ENCODE measurements at places on chromosomes 6 and 20.

- no peak for DNase-seq
These were observed 553.7 kb downstream of the CD109 start for GRCh38 chr6:74249658-74250057.

DNA sequence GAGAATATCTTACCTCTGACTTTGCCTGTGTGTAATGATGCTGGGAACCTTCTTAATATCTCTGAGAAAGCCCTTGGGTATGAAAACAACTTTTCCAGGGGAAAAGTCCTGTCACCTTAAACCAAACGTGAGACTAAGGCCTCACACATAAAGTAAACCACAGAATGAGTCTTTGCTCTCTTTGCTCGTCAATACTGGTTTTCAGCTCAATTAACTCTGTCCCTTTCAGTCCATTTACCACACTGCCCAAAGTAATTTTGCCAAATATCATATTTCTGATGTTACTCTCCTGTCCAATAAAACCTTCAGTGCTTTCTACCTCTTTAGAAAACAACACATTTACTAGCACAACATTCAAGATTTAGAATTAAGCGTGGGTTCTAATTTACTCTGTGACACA is 100.5 kb upstream of the HMGCLL1 start:
- DNase-seq: no peak

DNA sequence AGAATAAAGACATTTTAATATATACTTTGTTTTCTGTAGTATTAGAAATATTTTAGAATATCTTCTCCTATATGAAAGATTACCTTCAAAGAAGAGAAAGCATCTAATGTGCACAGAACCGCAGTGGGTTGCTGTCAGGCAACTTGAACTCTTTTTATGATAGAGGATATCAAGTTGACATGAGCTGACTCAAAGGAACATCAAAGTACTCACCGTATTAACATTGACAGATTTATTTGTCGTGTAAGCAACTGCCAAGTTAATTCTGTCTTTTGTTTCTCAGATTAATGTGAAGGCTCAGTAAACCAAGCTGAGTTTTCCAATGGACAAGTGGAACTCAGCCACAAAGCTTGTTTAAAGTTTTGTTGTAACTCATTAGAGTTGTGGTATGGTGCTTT is 2.2 kb upstream of the GINM1 start:
- no peak for DNase-seq

DNA sequence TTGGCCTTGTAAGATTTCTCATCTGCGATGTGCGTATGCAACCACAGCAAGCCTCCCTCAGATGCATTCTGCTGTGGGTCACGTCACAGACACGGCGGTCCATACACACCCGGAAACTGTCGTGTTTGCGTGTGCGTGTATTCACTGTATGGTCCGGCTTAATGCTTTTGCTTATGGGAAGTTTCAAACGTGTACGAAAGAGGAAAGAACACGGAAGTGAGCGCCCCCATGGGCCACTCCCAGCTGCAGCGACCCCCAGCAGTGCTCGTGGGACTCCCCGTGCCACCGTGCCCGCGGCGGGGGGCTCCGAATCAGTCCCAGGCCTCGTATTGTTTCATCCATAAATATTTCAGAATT is 10.2 kb downstream of the DLL1 start:
- no peak for DNase-seq

DNA sequence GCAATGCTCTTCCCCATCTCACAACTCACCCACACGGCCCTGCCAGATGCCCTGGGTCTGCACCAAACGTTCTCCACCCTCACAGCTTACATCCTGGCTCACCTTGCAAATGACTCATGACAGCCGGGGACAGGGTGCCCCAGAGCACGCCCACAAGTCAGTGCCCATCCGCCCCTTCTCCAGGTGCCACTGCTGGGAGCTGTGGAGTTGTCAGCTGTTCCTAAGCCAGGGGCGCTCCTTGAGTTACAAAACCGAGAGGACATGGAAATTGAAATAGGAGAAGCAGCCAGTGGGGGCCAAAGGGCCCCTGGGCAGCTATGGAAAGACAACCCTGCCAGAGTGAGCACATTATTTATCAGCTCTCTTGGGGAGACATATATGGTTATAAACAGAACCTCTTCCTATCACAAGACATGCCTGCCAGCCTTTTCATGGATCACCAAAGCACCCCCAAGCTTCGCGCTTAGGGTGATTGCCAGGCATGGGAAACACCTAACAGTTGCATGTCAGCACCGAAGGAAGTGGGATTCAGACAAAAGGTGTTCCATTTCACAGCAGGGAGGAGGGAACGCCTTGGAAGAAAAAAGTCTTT is 236.8 kb downstream of the LY86 start:
- DNase-seq: no peak

DNA sequence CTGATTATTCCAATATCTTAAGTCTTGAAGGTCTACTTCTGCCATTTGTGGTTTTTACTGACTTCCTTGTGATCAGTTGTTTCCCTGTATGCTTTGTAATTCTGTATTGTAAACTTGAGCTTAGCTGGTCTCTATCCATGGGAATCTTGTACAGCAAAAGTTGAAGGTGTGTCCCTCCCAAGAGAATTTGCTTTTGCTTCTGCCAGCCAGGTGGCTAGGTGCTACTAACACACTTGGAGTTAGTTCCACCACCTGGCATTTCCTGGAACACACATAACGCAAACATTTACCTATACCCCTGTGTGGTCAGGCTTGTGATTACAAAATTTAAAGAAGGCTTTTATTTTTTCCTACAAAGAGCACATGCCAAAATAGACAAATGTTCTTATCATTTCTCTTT is 141.2 kb downstream of the GRM4 start:
- no peak for DNase-seq

DNA sequence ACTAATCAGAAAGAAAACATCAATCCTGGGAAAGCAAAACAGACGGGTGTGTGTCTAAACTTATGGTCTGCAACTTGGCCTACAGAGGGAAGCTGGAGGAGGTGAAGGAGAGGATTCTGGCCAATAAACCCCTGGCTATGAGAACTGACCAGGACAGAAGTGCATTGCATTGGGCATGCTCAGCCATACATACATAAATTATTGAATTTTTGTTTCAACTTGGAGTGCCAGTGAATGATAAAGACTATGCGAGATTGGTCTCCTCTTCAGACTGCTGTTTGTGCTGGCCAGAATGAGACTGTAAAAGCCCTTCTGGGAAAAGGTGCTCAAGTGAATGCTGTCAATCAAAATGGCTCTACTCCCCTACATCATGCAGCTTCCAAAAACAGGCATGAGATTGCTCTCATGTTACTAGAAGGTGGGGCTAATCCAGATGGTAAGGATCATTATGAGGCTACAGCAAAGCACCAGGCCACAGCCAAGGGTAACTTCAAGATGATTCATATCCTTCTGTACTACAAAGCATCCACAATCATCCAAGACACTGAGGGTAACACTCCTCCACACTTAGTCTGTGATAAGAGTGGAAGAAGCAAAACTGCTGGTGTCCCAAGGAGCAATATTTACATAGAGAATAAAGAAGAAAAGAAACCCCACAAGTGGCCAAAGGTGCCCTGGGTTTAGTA is 17.4 kb downstream of the ADNP start:
- DNase-seq: no peak

- peak; percentile 95 for DNase-seq
These were observed 2.2 kb downstream of the PPP1R10 start for GRCh38 chr6:30614843-30615218.

DNA sequence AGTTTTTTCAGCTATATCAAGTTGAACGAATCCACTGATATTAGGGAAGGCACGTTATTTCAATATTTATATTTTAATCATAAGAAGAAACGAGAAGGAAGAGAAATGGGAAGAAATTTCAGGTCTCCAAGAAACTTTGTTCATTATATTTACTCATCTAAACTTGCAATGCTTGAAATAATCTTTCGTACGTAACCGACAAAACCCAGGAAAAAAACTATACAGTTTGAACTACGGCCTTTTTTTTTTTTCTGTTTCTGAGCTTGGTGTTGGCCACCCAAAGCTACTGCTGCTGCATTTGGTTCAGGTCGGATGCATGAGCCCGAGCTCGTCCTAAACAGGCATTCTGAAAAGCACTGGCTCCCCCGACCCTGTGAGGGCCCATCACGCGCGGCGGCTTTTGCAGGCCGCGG is 548 bp downstream of the PERP start:
- DNase-seq: no peak

DNA sequence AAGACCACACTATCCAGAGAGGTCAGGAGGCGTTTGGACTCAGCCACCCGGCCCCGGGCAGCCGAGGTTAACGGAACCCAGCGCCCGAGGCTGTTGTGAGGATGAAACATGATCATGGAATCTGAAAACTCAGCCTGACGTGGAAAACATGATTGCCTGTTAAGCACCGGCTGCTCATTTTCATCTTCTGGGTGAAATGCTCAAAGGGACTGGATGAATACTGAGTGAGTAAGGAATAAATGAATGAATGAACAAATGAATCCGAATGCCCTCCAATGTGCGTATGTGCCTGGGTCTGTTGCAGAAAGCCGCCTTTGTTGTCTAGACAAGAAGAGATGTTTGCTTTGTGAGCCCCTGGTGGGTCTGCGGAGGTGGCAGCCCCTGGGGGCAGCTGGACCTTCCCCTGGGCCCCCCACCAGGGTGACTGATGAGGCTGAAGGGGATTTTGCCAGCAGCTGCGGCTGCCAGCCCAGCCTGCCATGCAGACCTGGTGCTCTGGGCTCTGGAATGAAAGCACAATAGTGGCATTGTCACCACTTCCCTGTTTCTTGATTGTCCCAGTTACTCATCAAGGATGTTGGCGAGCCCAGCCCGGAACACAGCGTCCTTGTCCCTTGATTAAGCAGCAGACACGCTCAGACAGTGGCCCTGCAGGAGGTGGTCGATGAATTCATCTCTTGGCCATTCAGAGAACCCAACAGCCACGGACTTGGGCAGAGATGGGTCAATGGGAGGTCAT is 211.1 kb downstream of the ANKRD60 start:
- no peak for DNase-seq

- DNase-seq: no peak
These were observed 20.9 kb upstream of the PI3 start for GRCh38 chr20:45153752-45154151.

DNA sequence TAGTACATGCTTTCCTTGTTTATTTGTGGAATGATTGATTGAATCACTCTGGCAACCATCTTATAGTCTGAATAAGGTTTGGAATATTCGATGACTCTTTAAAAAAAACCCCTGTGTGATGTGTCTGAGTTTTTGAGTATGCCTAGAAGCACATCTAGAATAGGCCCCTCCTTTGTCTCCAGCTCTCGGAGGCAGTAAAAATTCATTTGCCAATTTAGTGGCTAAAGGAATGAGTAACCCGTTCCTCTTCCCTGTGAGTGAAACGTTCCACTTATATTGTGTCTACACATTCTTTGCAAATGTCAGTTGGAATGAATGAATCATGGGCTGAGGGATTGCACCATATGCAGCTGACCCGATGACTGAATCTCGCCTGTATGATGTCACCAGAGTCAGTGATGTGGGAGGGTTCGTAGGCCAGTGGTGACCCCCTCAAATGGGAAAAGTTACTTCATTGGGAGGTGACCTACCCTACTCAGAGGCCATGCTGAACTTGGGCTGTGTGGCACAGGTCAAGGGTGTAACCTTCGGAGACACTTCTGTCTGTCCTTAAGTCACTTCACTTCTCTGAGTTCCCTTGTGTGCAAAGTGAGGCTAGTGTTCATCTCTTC is 21.6 kb downstream of the MOCS3 start:
- no peak for DNase-seq

DNA sequence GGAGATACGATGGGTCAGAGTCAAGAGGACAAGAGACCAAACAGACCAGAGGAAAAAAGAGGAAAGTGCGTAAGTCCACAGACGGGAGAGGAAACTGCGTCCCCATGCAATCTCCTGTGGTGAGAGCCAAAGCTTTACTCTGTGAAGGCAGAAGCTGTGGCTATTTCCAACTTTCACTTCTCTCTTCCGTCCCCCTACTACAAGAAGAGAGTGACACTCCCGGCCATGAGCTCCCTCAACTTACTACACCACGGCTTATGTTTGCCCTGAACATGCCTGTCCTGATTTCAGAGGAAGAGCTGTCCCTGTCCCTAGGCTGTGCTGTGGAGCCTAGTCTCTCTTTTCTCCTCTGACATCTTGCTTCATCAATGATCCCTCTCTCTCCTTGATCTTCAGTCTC is 11.5 kb upstream of the SSR1 start:
- no peak for DNase-seq

DNA sequence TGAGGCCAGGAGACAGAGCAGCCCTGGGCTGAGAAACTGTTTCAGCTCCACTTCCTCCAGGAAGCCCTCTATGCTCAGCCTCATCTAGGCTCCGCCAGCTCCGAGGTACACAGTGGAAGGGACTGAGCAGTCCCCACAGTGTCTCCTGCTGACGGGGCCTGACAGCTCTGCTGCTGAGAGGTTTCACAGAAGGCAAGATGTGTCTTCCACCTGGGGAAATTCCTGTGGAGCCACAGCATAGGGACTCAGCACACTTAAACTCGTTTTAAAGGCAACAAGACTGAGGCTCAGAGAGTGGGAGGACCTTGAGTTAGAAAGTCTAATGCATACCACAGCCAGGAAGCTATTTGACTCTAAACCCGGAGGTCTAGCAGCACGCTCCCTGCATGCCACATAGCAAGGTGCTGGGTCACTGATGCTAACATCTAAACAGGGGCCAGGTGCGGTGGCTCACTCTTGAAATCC is 6.8 kb downstream of the ADA start:
- no peak for DNase-seq

- DNase-seq: no peak
These were observed 73.8 kb upstream of the ECI2 start for GRCh38 chr6:4209196-4209595.

- DNase-seq: no peak
These were observed 150.4 kb upstream of the QKI start for GRCh38 chr6:163263998-163264661.

GRCh38 chr20:47315339-47316056 is 41.0 kb downstream of the ZMYND8 start:
- DNase-seq: peak; percentile 49

DNA sequence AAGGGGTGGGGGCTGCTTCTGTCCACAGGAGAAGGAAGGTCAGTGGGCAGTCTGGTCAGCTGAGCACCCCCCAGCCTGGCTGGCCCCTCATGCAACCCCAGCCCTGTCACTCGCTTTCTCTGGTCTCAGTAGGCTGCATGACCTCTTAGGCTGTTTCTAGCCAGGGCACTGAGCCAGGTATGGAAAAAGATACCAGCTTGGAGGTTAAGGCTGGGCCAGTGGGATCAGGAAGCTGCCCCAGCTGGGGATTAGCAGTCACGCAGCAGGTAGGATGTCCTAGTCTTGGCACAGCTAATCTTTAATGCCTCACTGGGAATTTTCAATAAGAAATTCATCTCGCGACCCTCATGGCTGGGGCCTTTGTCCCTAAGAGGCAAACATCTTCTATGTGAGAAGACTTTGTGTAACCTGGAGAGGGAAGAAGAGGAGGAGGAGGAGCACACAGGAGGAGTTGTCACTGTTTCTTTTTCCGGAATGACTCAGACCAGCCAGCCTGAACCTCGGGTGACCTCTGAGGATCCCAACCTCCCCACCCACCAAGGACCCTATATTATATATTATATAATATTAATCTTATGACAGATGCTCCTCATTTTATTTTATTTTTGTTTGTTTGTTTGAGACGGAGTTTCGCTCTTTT is 2.4 kb upstream of the BPIFA2 start:
- DNase-seq: no peak

- DNase-seq: peak; percentile 13
These were observed 36.4 kb downstream of the RRBP1 start for GRCh38 chr20:17645546-17646208.
